Hematopoietic multipotent progenitor cell treated with erythropoietin and hydrocortisone succinate and interleukin-3 and kit ligand, for 15 days (in vitro differentiated cells): ENCODE measurements at places on chromosomes 5 and 9.

- no peak for DNase-seq
Measured at GRCh38 chr5:41903382-41903891, 707 bp upstream of the RIMOC1 start.

DNA sequence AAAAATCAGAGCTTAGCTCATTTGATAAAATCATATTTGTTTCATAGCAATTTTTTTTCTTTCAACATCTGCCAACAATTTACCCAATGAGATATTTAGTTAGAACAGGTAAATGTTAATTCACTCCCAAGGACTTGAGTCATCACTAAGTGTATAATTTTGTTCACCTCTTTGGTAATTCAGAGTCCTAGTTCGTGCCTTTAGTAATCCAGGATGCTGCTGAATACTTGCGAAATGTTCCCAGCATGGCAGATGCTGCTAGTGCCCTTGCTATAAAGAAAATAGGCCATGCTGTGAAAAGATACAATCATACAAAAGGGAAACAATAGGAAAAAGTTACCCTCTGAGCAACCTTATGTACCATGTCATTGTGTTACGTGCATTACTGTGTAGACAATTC lies 210.5 kb downstream of the CSNK1G3 start:
- DNase-seq: no peak

GRCh38 chr9:85716031-85716877 lies 25.5 kb downstream of the AGTPBP1 start:
- peak; percentile 22 for DNase-seq

DNA sequence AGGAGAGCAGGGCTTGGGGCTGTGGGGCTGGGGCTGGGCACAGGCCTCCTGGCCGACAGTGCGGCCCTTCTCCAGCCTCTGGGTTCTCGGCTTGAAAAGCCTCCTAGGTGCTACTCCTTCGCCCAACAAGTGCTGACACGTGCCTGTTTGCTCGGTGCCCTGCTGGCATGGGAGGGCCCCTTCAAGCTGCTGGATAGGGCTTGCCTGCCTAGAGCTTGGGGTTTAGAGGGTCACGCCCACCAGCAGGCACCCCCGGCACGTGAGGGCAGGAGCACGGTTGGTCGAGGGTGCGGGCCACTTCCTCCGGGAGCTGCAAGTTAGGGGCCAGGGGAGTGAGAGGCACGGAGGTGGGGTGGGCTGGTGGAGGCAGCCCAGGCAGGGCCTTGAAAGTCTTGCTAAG lies 106.2 kb downstream of the RXRA start:
- no peak for DNase-seq

DNA sequence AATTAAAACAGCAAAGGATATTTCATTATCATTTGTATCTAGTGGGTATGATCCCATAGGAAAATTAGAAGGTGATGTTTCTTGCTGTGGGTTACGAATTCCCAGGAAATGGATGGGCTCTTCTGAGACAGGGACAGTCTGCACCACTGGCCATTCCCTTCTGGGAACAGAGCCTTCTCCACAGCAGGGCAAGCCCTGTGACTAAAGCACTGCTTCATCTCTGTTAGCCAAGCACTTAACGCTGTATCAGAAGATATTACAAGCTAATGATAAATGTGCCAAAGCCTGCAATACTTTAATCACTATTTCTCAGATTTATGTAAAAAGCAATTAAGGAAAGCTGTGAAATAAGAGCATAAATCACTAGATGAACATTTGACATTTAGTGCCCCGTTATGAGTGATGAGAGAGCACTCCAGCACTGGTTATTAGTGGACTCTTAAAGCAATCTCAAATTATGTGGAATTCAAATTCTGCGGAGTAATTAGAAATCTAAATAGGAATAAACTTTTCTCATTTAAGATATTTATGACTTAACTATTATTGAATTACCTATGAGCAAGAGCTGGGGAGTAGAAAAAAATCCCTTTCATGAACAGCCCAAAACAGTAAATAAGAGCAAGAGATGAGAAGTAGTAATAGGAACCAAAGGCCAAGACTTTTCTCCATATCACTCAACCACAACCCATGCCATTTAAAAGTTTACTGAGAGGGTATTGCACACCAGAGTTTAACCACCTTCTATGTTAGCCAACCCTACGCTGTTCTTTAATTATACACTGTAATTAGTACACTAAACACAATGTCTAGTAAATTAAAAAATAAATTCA lies 49.2 kb downstream of the FAM240B start:
- no peak for DNase-seq

DNA sequence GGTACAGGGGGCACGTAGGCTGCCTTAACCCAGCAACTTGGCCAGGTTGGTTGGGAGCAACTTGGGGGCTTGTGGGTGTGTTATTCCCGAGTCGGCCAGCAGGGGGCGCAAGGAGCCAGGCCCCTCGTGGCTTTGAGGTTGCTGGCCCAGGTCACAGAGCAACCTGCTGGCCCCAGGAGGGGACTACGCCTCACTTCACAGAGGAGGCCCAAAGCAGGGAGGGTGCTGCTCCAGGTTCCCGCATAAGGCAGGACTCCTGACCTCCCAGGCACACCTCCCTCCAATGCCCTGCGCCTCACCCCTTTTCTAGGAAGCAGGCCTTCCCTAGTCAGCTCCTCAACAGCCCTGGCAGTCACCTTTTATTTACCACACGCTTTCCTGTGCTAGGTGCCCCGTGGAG lies 18.1 kb downstream of the KYAT1 start:
- peak; percentile 86 for DNase-seq

GRCh38 chr5:107134931-107135330 lies 535.8 kb downstream of the EFNA5 start:
- DNase-seq: no peak

GRCh38 chr9:123687246-123687751 lies 242.6 kb downstream of the DENND1A start:
- DNase-seq: no peak
